Activated CD8-positive, alpha-beta T cell treated with anti-CD3 and anti-CD28 coated beads, Interleukin-2, amount 10 ng/mL, durations not matched to agents 7 days and 5 days (primary cell): ENCODE measurements at places on chromosomes 11 and 22.

DNA sequence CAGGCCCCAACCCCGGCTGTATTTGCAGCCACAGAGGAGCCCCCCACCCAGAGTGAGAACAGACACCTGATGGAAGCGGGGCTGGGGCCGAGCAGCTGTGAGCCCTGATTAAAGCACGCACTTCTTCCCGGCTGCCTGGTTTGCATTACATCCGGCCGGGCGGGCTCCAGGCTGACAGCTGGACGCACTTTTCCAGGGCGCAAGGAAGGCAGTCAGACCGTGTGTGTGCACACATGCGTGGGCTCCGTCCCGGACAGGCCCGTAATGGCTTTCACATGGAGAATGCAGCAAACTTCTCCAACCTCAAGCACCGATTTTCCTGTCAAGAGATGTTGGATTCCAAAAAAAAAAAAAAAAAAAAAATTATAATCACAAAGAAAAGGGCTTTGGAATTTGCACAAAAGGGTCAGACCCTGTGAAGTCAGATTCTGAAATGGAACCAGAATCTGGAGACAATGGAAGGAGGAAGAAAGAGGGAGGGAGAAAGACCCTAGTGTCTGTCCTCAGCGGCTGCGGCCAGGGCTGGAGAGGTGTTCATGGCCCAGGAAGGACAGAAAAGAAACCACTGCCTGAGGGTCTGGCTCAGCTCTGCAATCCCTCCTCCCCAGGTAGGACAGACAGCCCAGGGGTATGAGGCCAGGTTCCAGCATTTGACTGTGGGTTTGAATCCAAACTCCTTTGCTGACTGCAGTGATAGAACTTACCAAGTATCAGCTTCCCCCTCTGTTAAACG, 365.5 kb downstream of the MN1 start:
- DNase-seq, result no peak

DNA sequence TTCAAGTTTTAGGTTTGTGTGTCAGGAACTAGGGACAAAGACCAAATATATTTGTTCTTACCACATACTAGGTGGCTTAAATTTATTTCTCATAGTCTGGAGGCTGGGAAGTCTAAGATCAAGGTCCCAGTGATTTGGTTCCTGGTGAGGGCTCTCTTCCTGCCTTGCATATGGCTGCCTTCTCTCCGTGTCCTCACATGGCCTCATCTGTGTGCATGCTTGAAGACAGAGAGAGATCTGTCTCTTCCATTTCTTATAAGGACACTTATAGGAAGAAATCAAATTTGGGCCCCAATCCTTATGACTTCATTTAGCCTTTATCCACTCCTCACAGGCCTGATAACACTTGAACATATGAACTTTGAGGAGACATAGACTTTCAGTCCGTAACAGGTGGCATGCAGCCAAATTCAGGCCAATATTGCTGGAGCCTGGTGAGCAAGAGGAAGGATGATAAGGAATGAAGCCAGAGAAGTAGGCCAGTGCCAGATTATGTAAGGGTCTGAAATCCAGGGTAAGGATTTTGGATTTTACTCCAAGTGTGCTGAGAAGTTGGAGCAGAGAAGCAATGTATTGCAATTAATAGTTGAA, 35.1 kb downstream of the TTC17 start:
- no peak for DNase-seq

GRCh38 chr11:111353776-111354600, 25.1 kb downstream of the POU2AF1 start:
- DNase-seq, result no peak

GRCh38 chr22:43330178-43331068, 12.7 kb downstream of the SCUBE1 start:
- DNase-seq, result no peak

GRCh38 chr11:58771458-58771855, 39.7 kb upstream of the GLYAT start:
- DNase-seq, result no peak

DNA sequence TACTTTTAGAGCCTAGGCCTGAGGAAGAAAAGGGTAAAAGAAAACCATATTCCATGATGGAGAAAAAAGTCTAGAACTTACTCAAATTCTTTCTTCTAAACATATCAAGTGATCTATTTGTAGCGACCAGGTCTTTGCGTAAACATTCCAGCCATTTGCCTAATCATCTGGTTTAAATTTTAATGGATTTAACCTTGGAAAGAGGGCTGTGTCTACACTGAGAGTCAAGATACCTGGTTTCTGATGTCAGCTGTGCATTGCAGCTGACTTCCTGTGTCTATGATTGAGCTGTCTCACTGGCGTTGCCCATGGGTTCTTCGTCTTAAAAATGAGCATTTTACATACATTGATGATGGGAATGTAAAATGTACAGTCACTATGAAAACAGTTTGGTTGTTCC, 10.0 kb upstream of the TMEM123 start:
- no peak for DNase-seq

- DNase-seq, result no peak
Observed at GRCh38 chr11:116647305-116648080, 125.3 kb downstream of the BUD13 start.

DNA sequence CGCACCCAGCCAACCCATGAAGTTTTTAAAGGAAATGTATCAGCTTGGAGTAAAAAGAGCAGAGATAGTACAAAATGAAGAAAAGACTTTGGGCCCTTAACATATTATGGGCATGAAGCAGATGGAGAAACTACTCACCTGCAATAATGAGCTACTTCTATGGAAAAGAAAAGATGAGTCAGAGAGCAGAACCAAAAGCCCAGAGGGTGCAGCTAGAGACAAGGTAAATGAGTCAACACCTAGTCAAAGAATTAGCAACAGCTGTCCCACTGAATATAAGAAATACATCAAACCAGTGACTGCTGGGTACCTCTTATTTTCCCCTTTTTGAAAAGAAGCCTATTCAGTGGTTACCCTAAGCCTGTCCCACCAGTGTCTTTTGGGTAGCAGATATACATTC, 61.8 kb downstream of the RPL27A start:
- DNase-seq, result no peak

DNA sequence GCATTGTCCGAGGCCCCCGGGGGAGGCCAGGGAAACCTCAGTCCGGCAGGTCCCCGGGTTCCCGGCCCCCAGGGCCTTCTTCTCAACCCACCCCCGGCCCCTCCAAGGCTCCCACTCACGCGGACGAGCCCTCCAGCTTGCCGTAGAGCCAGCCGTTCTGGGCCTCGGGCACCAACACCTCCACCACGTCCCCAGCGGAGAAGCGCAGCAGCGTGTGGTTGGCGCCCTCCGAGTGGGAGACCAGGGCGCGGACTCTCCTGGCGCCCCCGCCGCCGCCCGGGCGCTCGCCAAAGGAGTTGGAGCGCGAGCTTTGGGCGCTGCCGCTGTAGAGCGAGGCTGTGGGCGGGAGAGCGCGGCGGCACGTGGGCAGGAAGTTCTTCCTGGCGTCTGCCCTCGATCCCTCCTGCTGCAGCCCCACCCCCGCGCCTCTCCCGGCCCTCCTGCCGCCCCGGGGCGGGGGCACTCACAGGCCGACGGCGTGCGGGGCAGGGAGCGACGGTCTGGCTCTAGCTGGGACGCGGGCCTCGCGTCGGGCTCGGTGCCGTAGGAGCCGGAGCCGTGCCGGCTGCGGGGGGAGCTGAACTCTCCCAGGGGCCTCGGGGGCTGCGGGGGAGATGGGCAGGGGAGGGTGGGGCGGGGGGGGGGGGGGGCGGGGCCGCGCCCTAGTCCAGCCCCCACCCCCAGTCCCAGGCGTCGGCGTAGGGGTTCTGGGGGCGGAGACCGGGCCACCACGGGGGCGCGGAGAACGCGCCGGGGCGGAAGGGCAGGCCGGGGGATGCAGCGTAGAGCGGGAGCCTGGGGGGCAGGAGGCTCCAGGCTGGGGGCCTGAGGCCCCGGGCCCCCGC, 4.9 kb upstream of the SLC16A8 start:
- no peak for DNase-seq

GRCh38 chr11:17958446-17958845, 54.4 kb downstream of the SERGEF start:
- DNase-seq, result no peak

GRCh38 chr22:22228921-22229320, 15.7 kb upstream of the VPREB1 start:
- DNase-seq, result no peak

DNA sequence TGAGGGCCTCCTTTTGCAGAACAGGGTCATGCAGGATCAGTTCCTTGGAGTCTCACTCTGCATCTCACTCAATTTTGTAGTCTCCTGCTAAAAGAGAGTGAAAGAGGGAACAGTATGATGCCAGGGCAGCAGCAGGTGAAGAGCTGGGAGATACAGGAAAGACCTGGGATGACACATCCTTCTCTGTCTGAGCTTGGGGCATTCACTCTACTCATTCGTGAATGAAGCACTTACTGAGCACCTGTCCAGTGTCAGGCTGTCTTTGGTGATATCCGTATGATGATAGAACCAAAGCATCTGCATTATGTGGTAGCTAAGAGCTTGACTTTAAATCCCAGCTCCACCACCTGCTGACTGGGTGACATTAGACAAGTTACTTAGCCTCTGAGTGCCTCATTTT, 14.4 kb downstream of the SREBF2 start:
- no peak for DNase-seq

- DNase-seq, result no peak
Observed at GRCh38 chr11:130529366-130529765, 80.9 kb downstream of the ADAMTS15 start.

GRCh38 chr22:19664951-19665783, 49.1 kb upstream of the SEPTIN5 start:
- DNase-seq, result no peak

DNA sequence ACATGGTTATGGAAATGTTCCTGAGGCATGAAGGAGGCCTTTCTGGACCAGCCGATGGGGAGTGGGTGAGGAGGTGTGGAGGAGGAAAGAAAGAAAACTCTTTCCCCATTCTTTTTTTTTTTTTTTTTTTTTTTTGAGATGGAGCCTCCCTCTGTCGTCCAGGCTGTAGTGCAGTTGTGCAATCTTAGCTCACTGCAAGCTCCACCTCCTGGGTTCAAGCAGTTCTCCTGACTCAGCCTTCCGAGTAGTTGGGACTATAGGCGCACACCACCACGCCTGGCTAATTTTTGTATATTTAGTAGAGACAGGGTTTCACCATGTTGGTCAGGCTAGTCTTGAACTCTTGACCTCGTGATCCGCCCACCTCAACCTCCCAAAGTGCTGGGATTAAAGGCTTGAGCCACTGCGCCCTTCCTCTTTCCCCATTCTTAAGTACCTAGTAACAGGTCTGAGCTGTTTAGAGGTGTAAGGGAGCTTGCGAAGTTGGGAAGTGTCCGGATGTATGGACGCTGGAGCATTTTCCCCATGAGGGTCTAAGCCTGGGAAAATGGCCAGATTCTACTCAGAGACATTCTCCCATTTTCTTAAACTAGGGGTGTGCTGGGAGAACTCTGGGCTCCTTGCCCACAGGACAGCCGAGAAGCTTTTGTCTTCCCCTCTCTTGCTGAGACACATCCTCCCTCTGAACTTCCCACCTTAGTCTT, 135.8 kb downstream of the TEAD1 start:
- DNase-seq, result no peak

GRCh38 chr11:87295237-87295636, 257.5 kb downstream of the TMEM135 start:
- DNase-seq, result no peak

DNA sequence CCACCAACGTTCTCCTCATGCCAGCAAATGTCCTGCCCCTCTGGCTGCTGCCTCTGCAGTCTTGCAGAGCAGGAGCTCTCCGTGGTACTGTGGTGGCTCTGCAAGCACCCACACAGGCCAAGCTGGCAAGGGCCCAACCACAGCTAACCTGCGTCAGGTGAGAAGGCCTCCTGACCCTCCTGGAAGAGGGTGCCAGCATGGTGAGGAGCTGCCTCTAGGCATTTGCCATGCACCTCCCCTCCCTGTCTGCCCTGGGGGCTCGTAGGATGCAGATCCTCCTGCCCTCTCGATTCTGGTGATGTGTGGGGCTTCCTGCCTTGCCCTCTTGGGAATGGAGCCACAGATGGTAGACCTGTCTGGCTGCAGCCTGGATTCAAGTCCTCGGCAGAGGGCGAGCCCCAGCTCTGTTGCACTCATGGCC, 1408.8 kb downstream of the TBC1D22A start:
- no peak for DNase-seq

GRCh38 chr11:67179892-67180490, 60.9 kb downstream of the KDM2A start:
- DNase-seq, result no peak

GRCh38 chr11:64670975-64671374, 52.0 kb downstream of the NRXN2 start:
- DNase-seq, result no peak

DNA sequence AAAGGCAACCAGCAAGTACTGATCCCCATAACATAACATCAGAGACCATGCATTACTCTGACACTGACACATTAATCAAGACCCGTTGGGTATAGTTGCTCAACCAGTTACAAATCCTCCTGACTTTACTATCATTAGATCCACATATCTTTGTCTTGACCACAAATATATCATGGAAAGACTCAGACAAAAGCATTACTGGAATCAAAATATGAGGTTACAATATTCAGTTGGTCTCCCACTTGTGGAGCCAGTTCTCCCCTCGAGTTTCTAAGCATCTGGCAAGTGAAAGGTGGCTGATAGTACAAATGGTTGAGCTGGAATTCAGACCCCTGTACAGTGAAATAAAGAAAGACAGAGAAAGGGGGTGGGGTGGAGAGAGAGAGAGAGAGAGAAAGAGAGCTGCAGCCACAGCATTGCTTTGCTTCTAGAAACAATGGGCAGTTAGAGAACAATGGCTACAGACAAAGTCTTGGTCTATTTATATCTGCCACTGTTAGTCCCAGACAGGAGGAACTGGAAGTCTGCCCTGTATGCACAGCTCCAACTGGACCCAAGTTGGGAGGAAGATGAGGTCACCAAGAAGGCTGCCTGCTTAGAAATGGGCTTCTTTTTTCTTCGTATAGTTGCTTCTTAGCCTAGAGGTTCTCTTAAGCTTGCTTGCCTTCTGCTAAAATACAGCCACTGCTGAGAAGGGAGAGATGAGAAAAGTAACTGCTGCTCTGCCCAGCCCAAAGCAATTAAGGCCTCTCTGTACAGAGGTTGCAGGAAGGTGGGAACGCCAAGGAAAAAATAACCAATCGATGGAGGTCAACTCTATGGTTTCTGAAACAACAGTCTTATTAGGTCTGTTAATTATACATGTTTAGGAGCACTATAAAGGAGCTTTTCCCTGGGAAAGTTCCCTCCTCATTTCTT, 85.5 kb downstream of the ETS1 start:
- DNase-seq, result no peak

DNA sequence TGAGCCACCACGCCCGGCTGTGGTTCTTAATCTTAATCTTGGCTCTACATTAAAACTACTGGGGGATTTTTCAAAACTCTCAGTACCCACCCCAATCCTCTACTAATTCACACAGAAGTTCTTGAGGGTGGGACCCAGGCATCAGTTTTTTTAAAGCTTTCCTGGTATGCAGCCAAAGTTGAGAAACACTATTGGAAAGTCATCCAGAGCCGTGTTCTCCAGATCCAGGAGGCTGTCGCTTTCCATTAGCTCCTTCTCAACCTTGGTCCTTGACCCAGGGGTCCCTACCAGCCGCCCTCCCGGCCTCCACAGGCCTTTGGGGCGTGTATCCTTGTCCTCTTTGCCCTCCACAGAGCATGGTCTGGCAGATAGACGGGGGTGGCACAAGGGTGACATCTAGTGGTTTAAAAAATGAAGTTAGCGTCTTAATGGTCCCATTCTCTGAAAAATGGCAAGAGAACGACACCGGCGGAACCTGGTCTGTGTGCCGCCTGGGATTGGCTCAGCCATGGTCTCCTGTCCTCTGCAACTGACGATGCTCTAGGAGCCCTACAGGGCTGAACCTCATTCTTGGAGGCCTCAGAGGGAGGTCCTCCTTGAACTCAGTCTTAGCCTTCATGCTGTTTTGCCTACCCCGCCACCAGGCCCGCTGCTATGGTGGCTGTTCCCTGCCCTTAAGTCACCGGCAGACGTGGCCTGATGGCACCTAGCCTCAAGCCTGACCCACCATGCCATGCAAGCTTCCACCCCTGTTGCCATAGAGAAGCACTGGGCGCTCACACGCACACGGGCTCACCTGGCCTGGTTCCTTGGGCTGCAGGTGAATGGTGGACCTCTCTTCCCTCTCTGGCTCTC, 152.0 kb upstream of the SYN3 start:
- peak; percentile 32 for DNase-seq
